ENCODE measurements at places on chromosomes 6 and 20.

- DNase-seq: no peak
Measured at GRCh38 chr6:170523256-170524171, 29.6 kb downstream of the PSMB1 start.

GRCh38 chr6:16681260-16681873, 79.9 kb downstream of the ATXN1 start:
- DNase-seq: peak; percentile 64

GRCh38 chr6:143955971-143956370, 52.1 kb downstream of the PLAGL1 start:
- DNase-seq: no peak

GRCh38 chr20:48467622-48468021, 360.2 kb downstream of the PREX1 start:
- no peak for DNase-seq

GRCh38 chr20:4972506-4973251, 28.6 kb downstream of the SLC23A2 start:
- no peak for DNase-seq

GRCh38 chr20:59608396-59608795, 4.1 kb downstream of the PHACTR3 start:
- DNase-seq: no peak

DNA sequence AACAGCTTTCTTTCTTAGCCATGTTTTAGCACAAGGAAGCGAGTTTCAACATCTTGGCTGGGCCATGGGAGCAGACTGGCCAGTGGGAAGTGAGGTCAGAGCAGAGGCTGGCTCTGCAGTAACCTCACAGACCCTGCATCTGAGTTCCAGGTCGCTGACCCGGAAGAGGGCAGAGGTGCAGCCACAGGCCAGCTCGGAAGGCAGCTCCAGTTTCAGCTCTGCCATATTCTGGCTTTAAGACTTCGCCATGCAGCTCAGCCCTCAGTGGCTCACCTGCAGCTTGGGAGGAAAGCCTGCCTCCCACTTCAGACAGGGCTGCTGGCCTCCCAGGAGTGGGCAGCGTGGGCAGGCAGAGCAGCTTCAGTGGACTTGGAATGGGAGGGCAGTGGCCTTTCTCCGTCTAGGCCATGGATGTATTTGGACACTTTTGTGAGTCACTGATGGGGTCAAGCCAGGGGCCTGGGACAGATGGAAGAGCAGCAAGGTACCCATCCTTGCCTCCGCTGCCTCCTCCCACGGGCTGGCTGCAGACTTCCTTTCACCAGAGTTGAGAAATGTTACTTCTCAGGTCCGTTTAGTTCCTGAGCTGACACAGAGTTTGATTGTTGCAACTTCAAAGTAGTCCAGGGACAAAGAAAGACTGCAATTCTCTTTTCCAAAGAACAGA, 18.5 kb downstream of the CST8 start:
- DNase-seq: no peak

DNA sequence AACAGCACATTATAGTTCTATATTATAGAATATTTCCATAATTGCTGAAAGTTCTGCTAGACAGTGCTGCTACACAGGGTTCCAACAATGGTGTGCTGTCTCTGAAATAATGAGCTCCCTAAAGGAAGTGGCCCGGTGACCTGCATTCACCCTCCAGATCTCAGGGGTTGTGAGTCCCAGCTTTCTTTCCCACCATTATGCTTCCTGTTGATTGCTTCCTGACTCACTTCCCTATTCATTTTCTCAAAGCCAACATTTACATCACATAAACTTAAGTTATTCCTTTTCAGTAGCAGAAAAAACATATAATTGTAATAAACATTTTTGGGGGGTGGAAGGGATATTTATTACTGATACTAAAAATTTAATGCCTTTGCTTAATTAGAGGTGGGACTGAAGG, 12.9 kb upstream of the CCN6 start:
- no peak for DNase-seq

- DNase-seq: no peak
Measured at GRCh38 chr6:22751223-22751622, 181.9 kb downstream of the HDGFL1 start.

GRCh38 chr6:157033428-157034140, 256.4 kb downstream of the ARID1B start:
- no peak for DNase-seq

Measured in NCI-H187 treated with DMSO at 0.1 percent for 48 hours (cell line).